ENCODE measurements at places on chromosomes 1 and 21.

DNA sequence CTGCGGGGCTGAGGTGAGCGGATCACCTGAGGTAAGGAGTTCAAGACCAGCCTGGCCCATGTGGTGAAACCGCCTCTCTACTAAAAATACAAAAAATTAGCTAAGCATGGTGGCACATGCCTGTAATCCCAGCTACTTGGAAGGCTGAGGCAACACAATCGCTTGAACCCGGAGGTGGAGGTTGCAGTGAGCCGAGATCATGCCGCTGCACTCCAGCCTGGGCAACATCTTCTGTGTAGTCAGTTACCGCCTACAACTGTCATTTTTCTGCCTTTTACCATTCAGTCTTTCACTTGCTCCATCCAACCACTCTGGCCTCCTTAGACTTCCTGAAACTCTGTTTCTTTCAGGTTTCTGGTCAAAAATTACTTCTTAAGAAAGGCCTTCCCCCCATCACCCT is 2.2 kb downstream of the MYCBP start:
- no peak for DNase-seq

GRCh38 chr1:154081386-154082126 is 73.3 kb downstream of the NUP210L start:
- no peak for DNase-seq

DNA sequence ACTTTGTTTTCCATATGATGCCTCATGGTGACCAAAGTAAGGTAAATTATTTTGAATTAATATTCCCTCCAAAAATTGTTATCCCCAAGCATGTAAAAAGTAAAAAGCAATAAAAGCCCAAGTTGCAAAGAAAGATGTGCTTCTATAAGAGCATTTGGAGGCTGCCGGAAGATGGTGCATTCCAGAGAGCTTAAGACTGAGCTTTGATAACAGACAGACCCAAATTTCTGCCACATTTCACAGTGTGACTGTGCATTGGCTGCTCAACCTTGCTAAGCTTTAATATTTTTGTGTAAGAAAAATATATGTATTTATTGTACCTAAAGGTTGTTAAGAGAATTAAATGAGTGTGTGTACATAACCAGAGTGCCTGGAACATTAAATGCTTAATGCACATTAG is 67.9 kb downstream of the CYYR1 start:
- DNase-seq: no peak

- no peak for DNase-seq
Measured at GRCh38 chr21:44316277-44316900, 16.5 kb downstream of the PFKL start.

DNA sequence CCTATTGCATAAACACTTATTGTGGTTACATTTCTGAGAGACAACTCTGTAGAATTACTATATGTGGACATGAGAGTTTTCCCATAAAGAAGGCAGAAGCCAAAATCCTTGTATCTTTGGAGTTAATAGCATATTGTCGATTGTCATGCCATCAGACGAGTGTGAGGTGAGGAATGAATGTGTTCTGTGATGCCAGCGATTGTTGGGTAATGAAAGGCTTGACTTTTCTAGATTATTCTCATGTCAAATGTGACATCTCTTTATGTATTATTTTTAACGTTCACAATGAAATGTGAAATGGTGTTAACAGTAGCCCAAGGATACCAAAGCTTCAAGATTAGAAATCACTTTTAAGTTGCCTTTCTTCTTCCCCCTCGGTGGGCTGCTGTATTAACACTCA is 84.9 kb downstream of the C1orf21 start:
- no peak for DNase-seq

DNA sequence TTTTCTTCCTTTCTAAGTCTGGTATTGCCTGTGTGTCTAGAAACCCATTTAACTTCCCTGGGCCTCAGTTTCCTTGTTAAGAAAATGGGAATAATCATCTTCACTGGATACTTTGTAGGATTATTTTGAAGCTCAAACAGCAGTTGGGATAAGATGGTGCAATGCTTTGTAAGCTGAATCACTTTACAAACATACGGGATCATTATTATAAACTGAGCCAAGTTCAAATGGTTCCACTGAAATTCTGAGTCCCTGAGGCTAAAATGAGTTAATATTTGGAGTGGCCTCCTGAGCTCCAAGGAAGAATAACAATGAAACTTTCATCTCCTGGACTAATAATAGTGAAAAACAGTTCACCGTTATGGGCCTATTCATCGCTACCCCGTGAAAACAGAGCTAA is 388.0 kb downstream of the PLPP3 start:
- DNase-seq: no peak

DNA sequence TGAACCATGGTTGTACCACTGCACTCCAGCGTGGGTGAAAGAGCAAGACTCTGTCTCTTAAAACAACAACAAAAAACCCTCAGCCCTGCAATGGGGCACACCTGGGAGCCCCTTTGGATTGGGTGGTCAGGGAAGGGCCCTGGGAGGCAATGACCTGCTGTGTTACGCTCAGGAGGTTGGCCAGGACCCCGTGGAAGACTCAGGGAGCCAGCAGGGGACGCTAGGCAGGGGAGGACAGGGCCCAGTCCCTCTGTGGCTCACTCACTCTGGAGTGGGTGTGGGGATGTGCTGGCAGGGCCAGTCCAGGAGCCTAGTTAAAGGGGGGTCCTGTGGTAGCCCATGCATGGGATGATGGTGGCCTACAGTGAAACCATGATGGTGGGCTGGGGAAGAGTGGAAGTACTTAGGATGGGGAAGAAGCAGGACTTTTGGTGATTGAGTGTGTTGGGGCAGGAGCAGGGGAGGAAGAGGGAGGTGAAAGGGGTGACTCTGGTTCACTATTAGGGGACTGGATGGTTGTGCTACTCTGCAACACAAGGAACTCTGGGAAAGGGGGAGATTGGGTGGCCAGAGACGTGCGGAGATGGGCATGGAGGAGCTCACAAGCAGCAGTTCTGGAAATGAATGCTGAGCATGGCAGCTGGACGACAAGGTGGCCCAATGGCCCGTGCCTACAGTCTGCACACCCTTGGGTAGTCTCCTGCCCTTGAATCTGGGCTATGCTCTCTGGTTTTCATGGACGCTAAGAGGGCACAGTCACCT is 56.3 kb upstream of the FAM20B start:
- DNase-seq: no peak

DNA sequence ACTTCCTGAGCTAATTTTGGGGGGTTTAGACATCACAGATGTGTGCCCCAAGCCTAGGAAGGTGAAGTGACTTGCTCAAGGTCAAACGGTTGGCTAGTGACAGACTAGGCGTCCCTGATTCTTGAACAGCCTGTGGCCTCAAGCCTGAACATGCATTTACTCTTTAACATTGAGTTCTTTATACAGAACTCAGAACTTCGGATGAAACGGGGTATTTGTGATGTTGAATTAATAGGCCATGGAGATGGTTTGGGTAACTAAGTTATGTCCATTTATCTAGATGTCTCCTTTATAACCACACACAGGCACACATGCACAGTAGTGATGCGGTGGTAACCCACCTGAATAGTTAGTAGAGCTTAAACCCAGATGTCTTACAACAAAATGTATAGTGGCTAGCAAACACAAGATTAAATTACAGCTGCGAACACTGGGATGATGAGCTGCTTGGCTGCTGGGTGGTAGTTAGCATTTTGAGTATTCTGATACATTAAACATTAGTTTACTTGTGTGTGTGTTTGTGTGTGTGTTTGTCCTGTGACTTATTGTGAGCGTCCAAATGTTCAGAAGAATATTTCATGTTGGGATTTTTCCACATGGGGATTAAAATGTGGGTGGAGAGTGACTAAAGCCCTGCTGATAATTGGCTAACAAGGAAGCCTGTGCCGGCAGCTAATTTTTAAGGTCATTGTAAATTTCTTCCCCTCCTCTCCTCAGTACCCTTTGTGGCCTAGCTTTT is 2.3 kb downstream of the ATP1A1 start:
- no peak for DNase-seq

- no peak for DNase-seq
Measured at GRCh38 chr1:165930961-165931360, 103.5 kb downstream of the UCK2 start.

All from stimulated activated naive CD4-positive, alpha-beta T cell treated with Interleukin-2 at 50 U/mL for 16 hours (primary cell).